Mesothelial cell of epicardium (in vitro differentiated cells): ENCODE measurements at places on chromosomes 2 and 18. TPM values are rescaled to one million over a fixed set of nuclear protein-coding genes. Genes with fewer than 3 reads are reported as not detected.

CLEC4F gene
- total RNA-seq: not detected in 3 replicates

NT5C1B gene
- total RNA-seq: 0.29 TPM in 1 of 3 replicates, not detected in the others

COLEC11 gene
- 9.8 to 10.8 TPM (median 10.1 TPM) in 3 replicates for total RNA-seq

KYNU gene
- total RNA-seq: 0.09 to 0.23 TPM (median 0.20 TPM) in 3 replicates

DPY30 gene
- total RNA-seq: 62.6 to 70.6 TPM (median 63.7 TPM) in 3 replicates

TNFAIP6 gene
- total RNA-seq: 0.93 to 1.7 TPM (median 1.2 TPM) in 3 replicates

SOWAHC gene
- 15.9 to 16.8 TPM (median 16.0 TPM) in 3 replicates for total RNA-seq

LOXHD1 gene
- 0.07 to 0.14 TPM in 2 of 3 replicates, not detected in the other for total RNA-seq

UGT1A4 gene
- not detected in 3 replicates for total RNA-seq
